Smooth muscle cell of trachea (primary cell): ENCODE measurements at places on chromosomes 5 and 9. TPM values are rescaled to one million over a fixed set of nuclear protein-coding genes. Genes with fewer than 3 reads are reported as not detected.

PLPPR1 gene
- not detected in 2 replicates for total RNA-seq

MSX2 gene
- total RNA-seq: 1.9 and 15.9 TPM in 2 replicates

SEMA5A gene
- 11.7 and 12.5 TPM in 2 replicates for total RNA-seq

CREBRF gene
- 25.0 and 25.2 TPM in 2 replicates for total RNA-seq

LYRM7 gene
- 6.8 and 7.6 TPM in 2 replicates for total RNA-seq

CDH6 gene
- total RNA-seq: 61.4 and 77.2 TPM in 2 replicates

SLC34A1 gene
- not detected in 2 replicates for total RNA-seq

TAF1L gene
- total RNA-seq: under 0.01 TPM in 2 replicates

DPH7 gene
- 18.9 and 25.5 TPM in 2 replicates for total RNA-seq

SPINK6 gene
- not detected in 2 replicates for total RNA-seq

ANP32B gene
- total RNA-seq: 11.6 and 14.0 TPM in 2 replicates

PAEP gene
- not detected in 2 replicates for total RNA-seq

EQTN gene
- total RNA-seq: not detected in 2 replicates

TAF11L5 gene
- not detected in 2 replicates for total RNA-seq
